ENCODE measurements at places on chromosomes 2 and 18. TPM values are rescaled to one million over a fixed set of nuclear protein-coding genes. Genes with fewer than 3 reads are reported as not detected.

The RAD51AP2 gene
- total RNA-seq: not detected

The RNU2-63P gene
- total RNA-seq: 29.3 TPM

The REG3A gene
- not detected for total RNA-seq

The CRYBA2 gene
- total RNA-seq: not detected

Data from activated CD8-positive, alpha-beta memory T cell treated with anti-CD3 and anti-CD28 coated beads for 36 hours (primary cell).